Activated CD8-positive, alpha-beta memory T cell treated with anti-CD3 and anti-CD28 coated beads, Interleukin-2, amount 50 U/mL, for 48 hours (primary cell): ENCODE measurements at places on chromosomes 12 and 14.
A peak's percentile ranks its signal among the peaks of the same experiment; 100 is the strongest.

- no peak for DNase-seq
Observed at GRCh38 chr12:98823012-98823411, 177.9 kb downstream of the APAF1 start.

GRCh38 chr12:100138803-100139098, 3.9 kb downstream of the BLTP3B start:
- no peak for DNase-seq

DNA sequence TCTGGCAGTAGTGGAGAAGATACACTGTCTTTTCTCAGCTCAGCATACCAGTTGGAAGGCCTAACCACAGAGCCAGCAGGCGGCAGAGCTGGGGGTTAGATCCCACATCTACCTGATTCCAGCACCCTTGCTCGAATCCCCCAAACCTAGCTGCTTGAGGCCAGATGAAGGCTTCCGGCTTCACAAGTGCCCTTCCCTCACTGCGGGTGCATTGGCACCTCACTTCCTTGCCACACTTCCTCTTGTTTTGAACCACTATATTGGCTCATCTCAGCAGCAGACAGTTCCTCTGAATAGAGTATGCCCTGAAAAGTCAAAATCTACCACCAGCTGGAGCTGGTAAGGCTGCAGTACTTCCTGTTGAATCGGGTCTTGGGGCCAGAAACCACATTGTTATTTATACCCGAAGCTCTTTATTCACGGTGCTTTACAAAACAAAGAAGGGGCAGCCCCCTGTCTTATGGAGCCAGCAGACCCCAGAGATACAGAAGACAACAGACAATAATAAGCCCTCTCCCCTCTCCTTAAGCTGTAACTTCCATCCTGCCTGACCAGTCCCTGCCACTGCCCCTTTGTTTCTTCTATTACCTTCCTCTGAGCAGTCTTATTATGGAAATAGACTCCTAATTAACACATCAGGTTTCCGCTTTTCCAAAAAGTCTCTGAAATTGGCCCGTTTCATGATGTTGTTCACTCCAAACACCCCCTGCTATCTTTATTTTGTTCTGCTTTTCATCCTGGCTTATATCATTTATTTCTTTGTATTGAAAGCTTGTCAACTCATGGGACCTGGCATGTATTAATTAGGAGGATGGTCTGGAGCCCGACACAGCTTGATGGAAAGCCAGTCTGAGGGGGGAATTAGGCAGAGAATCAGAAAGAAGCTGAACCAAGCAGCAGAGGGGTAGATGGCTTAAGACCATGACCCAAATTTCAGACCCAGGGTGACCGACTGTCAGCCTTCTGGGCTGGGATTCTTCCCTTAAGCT, 233.5 kb downstream of the EFCAB11 start:
- DNase-seq, result peak; percentile 76

DNA sequence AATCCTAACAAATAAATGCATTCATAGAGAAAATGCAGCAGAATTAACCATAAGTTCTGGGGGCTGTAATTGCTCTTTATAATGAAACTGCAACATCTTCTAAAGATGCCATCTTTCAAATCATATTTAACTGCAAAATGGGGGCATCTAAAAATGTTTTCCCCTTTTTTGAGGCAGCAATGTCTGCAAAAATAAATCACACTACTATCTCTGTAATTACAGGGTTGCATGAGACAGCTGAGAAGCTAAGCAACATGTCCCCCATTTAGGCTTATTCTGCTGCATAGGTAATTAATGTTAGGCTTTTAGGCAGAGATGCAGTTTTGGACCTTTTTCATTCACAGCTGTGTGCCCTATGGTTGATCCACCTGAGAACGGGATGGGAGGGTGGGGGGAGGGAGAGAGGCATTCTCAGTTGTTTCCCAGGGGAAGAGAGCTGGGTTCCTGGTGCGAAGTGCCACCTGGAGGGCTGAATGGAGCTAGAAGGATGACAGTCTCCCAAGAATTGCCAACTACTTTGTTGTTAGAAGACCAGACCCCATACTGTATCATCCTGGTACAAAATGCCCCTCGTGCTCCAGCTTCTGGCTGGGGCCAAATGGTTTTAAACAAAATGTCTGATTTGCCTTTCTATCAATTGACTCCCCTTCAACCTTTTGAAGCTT, 154.2 kb downstream of the APAF1 start:
- DNase-seq, result no peak

GRCh38 chr14:61103541-61104339, 122.7 kb downstream of the SLC38A6 start:
- DNase-seq, result no peak

GRCh38 chr12:8886502-8887284, 27.6 kb upstream of the PHC1 start:
- DNase-seq, result no peak
